ENCODE measurements at places on chromosomes 4 and X.

- no peak for DNase-seq
These were observed 75.9 kb upstream of the LSM6 start for GRCh38 chr4:146099585-146099984.

GRCh38 chrX:103056902-103057301 is 7.1 kb downstream of the BEX1 start:
- no peak for DNase-seq

DNA sequence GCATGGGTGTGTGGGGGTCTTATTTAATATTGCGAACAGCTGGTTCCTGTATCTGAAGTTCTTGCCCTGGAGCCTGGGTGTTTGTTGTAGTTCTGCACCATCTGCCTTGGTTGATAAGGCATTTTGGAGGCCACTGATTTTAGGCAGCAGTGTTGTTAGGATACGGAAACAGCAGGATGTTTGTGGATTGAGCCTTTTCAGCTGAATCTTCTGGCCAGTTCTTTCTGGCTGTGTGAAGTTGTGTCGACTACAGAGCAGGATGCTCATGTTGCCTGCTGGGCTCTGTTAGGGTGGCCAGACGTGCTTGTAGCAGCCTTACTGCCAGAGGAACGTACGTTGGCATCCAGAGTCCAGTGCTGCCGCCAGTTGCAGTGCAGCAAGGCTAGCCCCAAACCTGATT is 134.2 kb downstream of the PTTG2 start:
- DNase-seq = no peak

DNA sequence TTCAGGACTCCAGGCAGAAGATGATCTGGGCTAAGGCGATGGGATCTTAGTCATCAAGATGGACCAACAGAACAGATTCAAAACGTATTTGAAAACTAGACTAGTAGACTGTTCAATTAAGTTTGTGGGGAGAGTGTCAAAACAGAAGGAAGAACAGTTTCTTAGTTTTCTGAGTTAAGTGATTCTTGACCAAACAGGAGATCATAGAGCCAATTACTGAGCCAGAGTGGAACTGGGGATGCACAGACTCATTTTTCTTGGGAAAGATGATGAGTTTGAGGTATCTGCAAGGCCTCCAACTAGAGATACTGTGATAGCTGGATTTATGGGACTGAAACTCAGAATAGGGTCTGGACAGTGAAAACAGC is 119.5 kb downstream of the REELD1 start:
- no peak for DNase-seq

GRCh38 chr4:91447168-91447567 is 856.6 kb upstream of the GRID2 start:
- DNase-seq = no peak

GRCh38 chr4:40206426-40206825 is 9.6 kb downstream of the RHOH start:
- no peak for DNase-seq

GRCh38 chr4:142752202-142752786 is 93.8 kb downstream of the INPP4B start:
- no peak for DNase-seq

- DNase-seq = no peak
These were observed 425.4 kb downstream of the SLITRK2 start for GRCh38 chrX:146243041-146243440.

GRCh38 chr4:9969526-9970398 is 51.5 kb downstream of the SLC2A9 start:
- DNase-seq = no peak

DNA sequence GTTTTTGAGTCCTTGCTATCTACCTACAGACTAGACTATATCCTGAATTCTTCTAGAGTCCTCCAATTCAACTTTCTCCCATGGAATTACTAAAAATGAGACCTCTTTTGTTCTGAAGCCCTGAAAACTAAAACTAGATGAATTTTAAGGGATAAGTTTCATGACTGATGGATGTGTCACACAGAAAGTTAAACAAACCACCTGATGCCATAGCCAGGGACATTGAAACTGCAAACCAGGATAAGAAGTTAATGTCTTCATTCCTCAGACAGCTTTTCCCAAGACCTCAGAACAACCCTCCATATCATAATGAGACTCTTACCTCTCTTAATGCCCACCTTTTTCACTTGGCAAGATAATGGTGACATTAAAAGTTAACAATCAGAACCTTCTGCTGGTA is 81.5 kb upstream of the PTPN13 start:
- DNase-seq = no peak

- DNase-seq = no peak
These were observed 50.6 kb upstream of the STARD8 start for GRCh38 chrX:68596871-68597270.

DNA sequence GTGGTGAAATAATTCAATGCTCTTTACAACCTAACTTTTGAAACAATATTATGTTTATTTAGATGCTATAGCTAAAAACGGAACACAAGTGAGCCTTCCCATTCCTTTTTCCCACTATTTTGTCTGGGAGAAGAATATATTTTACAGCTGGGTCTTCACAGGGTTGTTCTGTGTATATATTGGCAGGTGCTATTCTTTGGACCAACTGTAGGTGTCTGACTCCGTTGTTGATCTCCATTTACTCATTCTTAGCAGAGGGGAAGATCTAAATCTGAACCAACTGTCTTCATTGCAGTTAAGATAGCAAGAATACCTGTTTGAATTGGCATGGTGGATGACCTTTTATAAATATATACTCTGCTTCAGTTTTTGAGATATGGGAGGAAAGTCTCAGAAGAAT is 257.4 kb downstream of the CFAP299 start:
- DNase-seq = no peak

- no peak for DNase-seq
These were observed 40.7 kb downstream of the SPCS3 start for GRCh38 chr4:176360446-176360845.

DNA sequence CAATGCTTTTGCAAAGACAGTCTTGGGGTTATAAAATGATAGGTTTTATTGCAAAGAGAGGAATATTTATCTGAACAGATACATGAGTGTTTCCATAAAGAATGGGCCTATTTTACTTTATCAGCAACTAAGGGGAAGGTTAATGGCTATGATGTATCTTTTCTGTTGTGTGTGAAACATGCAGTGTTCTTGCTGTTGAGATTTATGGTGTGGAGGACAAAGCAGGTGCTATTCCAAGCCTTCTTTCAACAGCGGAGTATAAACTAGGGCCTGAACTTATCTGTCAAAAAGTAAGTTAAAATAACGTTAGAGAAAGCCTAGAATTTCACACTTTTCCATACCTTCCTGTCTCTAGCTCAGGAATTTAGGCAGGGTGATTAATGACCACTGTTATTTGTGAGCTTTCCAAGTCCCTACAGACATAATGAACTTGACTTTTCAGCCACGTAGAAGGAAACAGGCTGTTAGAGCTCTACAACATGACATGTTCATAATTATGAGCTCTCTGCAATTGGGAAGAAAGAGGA is 411.4 kb downstream of the IL1RAPL1 start:
- no peak for DNase-seq

GRCh38 chr4:25450491-25450901 is 73.4 kb downstream of the ANAPC4 start:
- DNase-seq = no peak

- DNase-seq = peak; percentile 71
These were observed 251.5 kb downstream of the GPM6A start for GRCh38 chr4:175560604-175561003.

DNA sequence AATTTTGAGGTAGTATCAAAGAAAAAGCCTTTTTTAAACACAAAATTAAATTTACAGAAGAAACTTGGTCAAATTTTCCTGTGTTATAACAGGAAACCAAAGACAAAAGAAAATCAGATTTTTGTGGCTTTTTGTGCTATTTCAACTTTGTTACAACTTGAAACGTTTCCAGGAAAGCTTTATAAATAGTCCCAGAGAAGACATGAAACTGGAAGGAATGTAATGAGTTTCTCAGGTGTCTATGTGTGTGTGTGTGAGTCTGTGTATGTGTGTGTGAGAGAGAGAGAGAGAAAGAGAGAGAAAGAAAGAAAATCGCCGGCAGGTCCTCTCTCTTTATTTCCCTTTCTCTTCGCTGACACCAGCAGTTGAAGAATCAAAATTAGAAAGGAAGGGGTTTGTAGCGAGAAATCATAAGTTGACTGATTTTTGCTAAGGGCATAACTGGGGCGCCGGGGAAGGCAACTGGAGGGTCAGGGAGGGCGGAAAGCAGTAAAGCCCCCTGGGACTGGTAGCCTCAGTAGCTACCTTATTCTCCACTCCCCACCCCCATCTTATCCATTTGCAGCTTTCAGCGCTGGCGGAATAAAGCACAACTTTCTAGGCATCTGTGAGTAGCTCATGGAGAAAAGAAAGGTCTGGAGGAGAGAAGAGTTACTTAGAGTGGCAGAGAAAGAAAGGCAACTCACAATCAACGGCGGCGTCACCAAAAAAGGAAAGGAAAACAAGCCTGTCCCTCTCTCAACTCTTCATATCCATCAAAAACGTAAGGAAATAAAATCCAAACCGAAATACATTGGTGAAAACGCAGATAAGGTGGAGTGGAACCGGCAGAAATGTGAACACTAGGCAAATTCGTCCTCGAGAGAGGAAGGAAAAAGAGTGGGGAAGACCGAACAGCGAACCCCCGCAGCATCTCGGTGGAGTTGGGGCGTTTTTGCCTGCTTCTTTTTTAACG is 1.3 kb downstream of the TMEM47 start:
- DNase-seq = no peak

GRCh38 chrX:139126493-139126892 is 404.0 kb upstream of the F9 start:
- DNase-seq = no peak

DNA sequence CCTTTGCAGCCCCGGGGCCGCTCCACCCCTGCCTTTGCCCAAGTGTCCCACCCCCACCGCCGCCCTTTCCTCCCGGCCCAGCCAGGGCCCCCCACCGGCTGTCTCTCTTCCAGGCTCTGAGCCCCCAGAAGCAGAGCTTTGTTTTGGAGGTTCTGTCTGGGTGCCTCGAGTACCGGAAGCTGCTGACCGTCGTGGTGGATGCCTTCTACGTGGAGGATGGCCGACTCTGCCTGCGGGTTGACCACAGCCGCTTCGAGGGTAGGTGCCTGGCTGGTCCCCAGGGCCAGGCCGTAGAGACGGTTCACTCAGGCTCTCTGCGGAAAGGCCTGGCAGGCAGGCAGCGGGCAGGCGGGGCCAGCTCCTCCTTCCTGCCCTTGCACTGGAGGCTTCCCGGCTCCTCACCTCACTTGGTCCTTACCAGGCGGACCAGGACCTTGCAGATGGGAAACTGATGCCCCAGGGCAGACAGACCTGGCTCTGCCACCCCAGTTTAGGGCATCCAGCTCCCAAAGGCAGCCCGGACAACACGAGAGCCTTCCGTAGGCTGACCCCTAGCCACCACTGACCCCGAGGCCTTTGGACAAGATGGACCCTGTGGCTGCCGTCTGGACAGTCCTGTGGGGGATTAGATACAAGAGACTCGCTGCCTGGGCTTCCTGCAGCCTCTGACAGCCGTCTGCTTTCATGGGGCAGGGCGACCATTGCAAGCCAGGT is 18.2 kb downstream of the CFAP99 start:
- DNase-seq = no peak

All from NCI-H2081 treated with DMSO at 0.1 percent for 48 hours (cell line).